Retinal pigment epithelial cell (primary cell): ENCODE measurements at places on chromosomes 2 and 18.

DNA sequence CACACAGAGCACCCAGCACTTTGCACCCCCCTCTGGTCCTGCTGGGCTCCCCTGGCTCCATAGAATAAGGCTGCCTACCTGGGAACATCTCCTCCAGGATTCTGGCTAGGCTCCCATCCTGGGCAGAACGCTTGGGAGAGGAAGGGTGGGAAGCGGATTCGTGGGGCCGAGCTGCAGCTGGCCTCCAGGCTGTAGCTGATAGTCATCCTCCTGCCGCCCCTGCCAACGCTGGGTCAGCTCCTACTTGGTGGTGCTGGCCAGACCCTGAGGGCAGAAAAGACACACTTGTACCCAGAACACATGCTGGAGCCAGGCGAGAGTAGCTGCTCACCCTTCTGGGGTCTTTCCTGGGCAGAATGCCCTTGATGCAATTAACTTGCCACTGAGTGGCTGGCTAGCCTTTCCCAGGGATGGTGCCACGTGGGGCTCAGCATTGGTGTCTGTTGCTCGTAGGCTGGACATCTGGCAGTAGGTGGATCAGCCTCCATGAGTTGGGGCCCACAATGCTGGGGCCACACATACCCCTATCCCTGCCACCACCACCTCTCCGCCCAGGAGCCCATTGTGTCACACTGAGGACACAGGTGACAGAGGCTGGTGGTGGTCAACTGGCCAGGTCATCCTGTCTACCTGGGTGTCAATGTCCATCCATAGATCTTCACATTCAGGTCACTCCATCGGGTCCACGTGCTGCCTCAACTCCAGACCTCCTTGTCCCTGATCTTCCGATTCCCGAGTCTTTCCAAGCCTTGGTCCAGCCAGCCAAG, 112.8 kb downstream of the NDUFA10 start:
- no peak for DNase-seq

GRCh38 chr2:191951832-191952231, 104.9 kb upstream of the CAVIN2 start:
- no peak for DNase-seq

DNA sequence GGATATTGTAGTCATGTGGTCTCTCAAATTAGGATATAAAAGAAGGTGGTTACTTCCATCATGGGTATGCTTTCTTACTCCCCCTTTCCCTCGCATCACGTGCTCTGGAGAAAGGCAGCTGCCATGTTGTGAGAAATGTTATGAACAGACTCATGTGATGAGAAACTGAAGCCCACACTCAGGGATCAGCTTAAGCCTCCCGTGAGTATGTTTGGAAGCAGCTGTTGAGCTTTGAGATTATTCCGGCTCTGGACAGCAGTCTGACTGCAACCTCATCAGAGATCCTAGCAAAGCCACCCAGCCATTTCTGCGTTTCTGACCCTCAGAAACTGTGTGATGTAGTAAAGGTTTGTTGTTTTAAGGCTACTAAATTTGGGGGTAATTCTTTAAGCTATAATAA, 700.1 kb downstream of the ADCYAP1 start:
- peak; percentile 5 for DNase-seq

GRCh38 chr2:65487404-65487803, 55.0 kb upstream of the SPRED2 start:
- no peak for DNase-seq

DNA sequence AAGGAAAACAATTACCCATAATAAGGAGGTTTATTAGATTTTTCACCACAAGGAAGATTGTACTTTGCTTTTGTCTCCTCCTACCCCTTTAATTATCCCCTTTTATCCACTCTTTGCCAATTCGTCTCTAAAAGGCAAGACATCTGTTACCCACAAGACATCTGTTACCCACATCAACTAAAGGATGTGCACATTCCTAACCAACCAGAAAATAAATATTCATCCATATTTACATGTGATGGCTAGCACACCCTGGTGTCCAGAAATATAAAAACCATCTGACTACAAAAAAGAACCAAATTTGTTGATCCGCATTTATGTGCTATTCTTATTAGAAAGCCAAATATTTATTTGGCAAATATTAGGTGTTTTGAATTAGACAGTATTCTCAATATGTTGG, 35.7 kb downstream of the ACVR1C start:
- no peak for DNase-seq

- no peak for DNase-seq
These were observed 216.5 kb downstream of the GPD2 start for GRCh38 chr2:156652691-156653090.

GRCh38 chr2:38264396-38265221, 112.5 kb downstream of the ATL2 start:
- DNase-seq = no peak

DNA sequence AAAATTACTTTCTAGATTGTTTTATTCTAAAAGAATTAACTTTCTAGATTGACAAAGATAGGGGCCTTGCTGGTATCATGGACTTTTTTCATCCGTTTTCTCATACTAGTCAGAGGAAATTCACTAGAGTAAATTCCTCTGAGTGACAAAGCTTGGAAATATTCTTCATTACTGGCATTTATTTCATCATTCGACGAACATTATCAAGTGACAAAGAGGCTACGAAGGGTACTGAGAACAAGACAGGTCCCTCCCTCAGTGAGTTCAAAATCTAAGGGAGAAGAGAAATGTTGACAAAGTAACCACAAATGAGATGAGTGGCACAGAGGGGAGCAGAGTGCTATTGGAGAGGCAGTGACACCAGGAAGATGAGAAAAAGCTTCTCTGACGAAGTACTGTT, 4.3 kb downstream of the EPG5 start:
- no peak for DNase-seq

- DNase-seq = no peak
These were observed 18.6 kb downstream of the DNMT3A start for GRCh38 chr2:25323042-25323514.

GRCh38 chr2:225756198-225756597, 356.7 kb downstream of the NYAP2 start:
- no peak for DNase-seq

- DNase-seq = no peak
These were observed 206.1 kb downstream of the FAM210A start for GRCh38 chr18:13520306-13520705.

DNA sequence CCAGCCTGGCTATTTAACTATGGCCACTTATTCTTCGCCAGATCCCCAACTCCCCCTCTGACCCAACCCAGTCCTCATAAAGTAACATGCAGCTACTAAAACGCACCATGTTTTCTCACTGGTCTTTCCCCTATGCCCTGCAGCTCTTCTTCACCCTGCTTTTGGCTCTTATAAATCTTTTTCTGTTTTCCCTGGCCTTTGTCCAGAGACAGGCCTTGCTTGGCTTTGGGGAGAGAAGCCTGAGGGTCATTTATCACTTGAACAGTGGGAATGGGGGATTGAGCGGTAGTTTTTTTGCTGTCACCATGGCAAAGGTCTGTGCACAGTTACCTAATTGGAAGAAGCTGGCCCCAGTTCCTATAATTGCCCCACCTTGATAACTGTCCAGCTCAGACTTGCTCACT, 202.9 kb upstream of the NT5C1B start:
- DNase-seq = no peak

DNA sequence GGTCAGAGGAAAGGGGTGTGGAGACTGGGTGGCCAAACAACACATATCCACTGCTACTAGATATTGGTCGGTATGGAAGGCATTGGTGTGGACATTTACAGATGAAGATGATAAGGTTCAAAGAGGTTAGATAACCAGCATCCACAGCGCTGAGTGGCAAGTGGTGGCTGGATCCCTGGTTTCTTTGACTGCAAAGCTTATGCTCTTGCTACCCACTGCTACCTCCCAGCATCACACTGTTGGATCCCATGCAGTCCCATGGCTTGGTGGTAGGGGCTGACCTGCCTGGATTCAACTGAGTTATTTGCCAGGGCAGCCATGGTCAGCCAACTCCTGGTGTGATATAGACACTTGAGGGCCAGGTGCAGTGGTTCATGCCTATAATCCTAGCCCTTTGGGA, 53.6 kb downstream of the DDX1 start:
- DNase-seq = no peak

GRCh38 chr18:49921318-49921985, 108.1 kb upstream of the ACAA2 start:
- peak; percentile 77 for DNase-seq

DNA sequence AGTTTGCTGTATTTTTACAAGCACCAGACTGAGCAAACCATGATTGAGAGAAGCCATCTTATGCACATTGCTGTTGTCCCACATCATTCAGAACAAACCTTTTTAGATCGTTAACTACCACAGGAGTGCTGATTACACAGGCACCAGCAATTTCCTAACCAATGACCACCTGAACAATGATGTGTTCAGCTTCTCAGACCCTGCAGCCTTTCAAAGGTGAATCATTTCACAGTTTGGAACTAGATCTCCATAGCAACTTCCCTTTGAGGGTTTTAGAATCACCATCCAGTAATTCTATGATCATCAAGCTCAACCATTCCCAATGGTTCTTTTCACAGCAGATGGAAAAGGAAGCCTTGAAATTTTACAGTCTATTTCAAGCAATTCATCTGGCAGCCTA, 71.4 kb downstream of the OLA1 start:
- no peak for DNase-seq

DNA sequence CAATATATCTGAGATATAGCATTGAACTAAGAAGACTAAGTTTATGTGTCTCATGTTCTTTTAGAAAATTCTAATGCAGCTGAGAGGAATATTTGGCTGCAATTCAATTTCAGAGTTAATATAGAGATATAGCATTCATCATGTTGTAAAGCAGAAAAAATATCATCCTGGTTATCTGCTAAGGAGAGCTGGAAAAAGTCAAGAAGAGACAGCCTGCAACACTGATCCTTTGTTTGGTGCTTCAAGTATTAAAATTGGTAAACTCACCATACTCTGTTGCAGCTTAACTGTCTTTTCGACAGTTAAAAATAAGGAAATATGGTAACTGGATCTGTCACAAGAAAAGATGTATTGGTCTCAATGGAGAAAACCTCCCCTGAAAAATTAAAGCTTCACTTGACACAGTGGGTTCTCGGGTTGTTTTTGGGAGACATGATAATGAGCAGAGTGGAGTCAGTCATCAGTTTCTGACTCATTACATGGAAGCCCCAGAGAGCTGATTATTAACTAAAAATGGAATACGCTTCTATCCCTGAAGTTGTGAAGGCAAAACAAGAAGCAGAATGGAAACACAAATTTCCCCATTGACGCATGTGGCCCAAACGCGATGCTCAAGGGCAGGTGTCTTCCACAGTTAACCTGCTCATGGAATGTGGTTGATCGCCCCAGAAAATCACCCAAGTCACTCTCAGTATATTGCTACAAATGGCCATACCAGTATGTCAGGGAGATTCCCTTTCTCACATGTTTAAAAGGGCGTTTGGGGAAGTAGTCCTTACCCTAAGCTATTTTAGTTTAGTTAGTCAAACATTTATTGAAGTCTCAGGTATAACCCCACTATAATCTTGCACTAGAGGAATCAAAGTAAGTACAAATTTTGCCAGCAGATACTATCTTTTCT, 8.2 kb downstream of the BCL2 start:
- DNase-seq = no peak

DNA sequence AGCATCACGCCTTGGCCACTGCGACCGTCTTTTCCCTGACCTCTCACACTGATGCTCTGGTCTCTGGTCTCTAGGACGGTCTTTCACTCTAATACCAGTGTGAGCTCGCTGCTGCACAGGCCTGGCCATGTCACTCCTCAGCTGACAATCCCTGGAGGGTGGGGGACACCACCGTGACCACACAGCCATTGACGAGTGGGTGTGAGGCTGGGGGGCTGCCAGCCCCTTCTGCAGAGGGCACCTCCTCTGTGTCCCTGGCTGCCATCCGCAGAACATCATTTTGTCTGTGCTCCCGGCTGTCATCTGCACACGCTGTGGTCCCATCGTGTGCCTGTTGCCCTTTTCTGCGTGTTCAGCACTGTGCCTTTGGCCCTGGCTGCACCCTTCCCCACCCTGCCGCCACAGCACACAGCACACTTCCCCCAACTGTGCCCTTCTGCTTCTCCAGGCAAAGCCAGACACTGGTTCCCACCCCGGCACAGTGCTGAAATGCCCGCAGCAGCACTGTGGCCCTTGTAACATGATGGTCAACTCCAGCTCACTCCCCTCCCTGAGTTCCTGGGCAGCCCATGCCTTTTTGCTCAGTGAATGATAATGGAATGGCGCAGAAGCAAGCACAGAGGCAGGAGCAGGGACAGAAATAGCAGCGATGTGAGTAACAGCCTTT, 30.4 kb upstream of the INHBB start:
- DNase-seq = no peak

DNA sequence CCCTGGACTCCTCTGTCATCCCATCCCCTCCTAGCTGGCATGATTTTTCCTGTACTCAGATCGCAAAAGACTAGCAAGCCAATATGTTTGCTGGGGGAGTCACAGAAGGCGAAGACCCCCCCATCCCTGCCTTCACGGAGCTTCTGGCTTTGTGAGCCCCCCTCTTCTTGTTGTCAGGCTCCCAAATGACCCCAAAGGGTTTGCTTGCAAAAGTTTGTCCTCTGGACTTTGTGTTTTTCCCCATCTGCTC, 169.9 kb downstream of the SMAD7 start:
- DNase-seq = no peak

DNA sequence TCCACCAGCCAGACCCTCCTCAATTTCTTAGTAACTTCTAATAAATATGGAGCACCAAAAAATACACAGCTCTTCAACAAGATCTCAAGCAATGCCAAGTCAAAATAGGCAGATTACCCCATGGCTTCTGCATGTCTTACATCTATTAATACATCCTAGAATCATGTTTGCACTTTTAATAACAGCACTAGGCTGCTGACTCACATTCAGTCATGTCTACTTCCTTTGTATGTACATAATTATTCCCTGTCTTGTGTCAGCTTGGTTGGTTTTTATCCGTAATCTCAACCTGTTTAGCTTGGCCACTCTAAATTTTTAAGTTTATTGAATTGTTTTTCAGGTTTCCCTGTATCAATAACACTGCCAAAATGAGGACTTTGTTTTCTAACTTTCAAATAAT, 420.1 kb upstream of the ACVR2A start:
- DNase-seq = peak; percentile 38

- no peak for DNase-seq
These were observed 155.1 kb upstream of the L3MBTL4 start for GRCh38 chr18:6569813-6570212.

GRCh38 chr2:34419856-34420255, 820.8 kb upstream of the FAM98A start:
- DNase-seq = no peak

- no peak for DNase-seq
These were observed 42.1 kb downstream of the FARSB start for GRCh38 chr2:222613715-222614331.
